ENCODE measurements at places on chromosomes 11 and 22.

GRCh38 chr11:70503468-70504221 is 105.3 kb downstream of the CTTN start:
- no peak overlapping the region for H3K27ac ChIP-seq
- peaks cover 11% of the 10 kb centered on the region for H3K36me3 ChIP-seq
- peak; percentile 10 for DNase-seq
- H3K4me1 ChIP-seq, result peaks cover 7% of the 10 kb centered on the region
- H3K4me3 ChIP-seq, result no peak overlapping the region
- no peaks in the 10 kb centered on the region for H3K27me3 ChIP-seq

DNA sequence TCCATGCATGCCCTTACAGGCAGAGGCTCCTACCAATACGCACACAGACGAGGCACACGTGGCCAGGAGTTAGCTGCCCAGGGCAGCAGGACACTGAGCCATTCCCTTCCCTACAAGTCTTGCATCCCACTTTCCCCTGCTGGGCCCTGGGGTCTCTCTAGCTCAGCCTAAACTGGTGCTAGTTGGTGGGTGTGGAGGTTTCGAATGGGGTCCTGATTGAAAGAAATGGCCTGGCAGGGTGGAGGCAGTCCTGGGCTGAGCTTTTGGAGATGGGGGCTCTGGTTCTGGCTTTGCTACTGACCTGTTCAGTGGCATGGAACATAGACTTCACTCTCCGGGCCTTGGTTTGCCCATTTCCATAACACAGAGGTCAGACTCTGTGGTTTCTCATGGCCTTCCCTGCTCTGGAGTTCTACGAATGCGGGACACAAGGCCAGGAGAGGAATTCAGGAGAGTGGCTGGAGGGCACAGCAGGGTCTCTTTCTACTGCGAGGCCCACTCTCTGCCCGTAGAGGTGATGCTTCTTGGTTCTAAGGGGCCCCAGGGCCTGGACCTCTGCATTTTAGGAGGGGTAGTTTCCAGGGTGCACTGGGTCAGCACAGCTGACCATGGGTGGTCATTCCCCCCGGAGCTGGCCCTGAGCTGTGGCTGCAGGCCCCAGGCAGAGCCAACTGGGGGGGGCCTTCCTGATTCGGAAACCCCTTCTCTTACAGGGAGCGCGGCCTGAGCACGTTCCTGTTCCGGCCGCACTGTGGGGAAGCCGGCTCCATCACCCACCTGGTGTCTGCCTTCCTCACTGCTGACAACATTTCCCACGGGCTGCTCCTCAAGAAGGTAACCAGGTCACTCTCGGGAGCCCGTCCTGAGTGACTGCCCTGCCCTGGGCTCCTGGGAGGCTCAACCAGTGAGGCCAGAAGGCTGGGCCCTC is 40.0 kb downstream of the RNF141 start:
- no peaks in the 10 kb centered on the region for H3K27me3 ChIP-seq
- no peak overlapping the region for H3K27ac ChIP-seq
- H3K4me1 ChIP-seq, result peaks cover 2% of the 10 kb centered on the region
- DNase-seq, result no peak

- H3K36me3 ChIP-seq, result peaks cover 86% of the 10 kb centered on the region
- no peaks in the 10 kb centered on the region for H3K27me3 ChIP-seq
- no peak for DNase-seq
- no peak overlapping the region for H3K27ac ChIP-seq
Measured at GRCh38 chr22:50436841-50437341, 37.9 kb downstream of the SBF1 start.

- no peak for DNase-seq
- H3K36me3 ChIP-seq, result no peaks in the 10 kb centered on the region
- H3K4me3 ChIP-seq, result no peak overlapping the region
- H3K4me1 ChIP-seq, result no peaks in the 10 kb centered on the region
- H3K27me3 ChIP-seq, result no peaks in the 10 kb centered on the region
Measured at GRCh38 chr11:125777309-125777708, 1.3 kb downstream of the PATE2 start.

GRCh38 chr11:34899633-34900016 is 16.6 kb downstream of the APIP start:
- no peaks in the 10 kb centered on the region for H3K4me1 ChIP-seq
- H3K36me3 ChIP-seq, result no peaks in the 10 kb centered on the region
- DNase-seq, result no peak
- H3K27me3 ChIP-seq, result no peaks in the 10 kb centered on the region

DNA sequence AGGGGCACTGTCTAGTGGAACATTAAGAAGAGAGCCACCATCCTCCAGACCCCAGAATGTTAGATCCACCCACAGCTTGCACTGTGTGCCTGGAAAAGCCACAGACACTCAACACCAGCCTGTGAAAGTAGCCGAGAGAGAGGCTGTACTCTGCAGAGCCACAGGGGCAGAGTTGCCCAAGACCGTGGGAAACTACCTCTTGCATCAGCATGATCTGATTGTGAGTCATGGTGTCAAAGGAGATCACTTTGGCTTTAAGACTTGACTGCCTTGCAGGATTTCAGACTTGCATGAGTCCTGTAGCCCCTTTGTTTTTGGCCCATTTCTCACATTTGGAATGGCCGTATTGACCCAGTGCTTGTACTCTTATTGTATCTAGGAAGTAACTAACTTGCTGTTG is 115.9 kb upstream of the CCDC179 start:
- H3K36me3 ChIP-seq, result no peaks in the 10 kb centered on the region
- no peak overlapping the region for H3K4me3 ChIP-seq
- no peak overlapping the region for H3K27ac ChIP-seq
- no peaks in the 10 kb centered on the region for H3K4me1 ChIP-seq
- no peaks in the 10 kb centered on the region for H3K27me3 ChIP-seq

- H3K27me3 ChIP-seq, result no peaks in the 10 kb centered on the region
- no peak overlapping the region for H3K4me3 ChIP-seq
- no peak overlapping the region for H3K27ac ChIP-seq
- no peak for DNase-seq
- H3K36me3 ChIP-seq, result no peaks in the 10 kb centered on the region
Measured at GRCh38 chr11:131138731-131139130, 222.5 kb upstream of the SNX19 start.

DNA sequence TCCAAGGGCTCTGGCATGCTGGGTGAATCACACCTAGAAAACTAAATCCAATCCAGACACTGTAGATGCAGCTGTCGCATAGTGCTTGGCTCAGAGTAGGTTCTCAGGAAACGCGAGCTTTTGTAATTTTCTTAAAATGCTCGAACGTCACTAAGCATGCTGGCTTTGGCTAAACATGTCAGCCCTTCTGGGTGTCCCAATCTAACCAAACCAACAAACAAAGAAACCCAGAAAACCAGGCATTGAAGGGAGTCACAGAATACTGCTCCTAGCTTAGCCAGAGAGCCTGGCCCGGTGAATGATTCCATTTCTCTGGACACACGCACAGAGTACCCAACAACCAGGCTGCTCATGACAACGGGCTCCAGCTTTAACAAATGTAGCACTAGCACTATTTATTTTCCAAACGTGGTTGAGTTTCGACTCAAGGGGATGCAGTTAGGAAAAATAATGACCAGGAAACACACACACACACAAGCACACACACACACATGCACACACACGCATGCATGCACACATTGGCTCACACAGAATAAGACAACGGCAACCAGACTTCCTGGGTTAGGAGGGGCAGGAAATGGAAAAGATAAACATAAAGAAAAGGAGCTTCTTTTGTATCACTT is 492.6 kb downstream of the MIAT start:
- H3K36me3 ChIP-seq, result no peaks in the 10 kb centered on the region
- H3K27ac ChIP-seq, result no peak overlapping the region
- H3K4me3 ChIP-seq, result no peak overlapping the region
- H3K4me1 ChIP-seq, result peaks cover 9% of the 10 kb centered on the region

- H3K36me3 ChIP-seq, result peaks cover 62% of the 10 kb centered on the region
- DNase-seq, result no peak
- no peak overlapping the region for H3K4me3 ChIP-seq
- no peaks in the 10 kb centered on the region for H3K27me3 ChIP-seq
Measured at GRCh38 chr22:41870786-41871185, 37.9 kb downstream of the SREBF2 start.

- H3K27ac ChIP-seq, result no peak overlapping the region
- H3K27me3 ChIP-seq, result no peaks in the 10 kb centered on the region
- H3K4me3 ChIP-seq, result no peak overlapping the region
- no peaks in the 10 kb centered on the region for H3K36me3 ChIP-seq
- no peaks in the 10 kb centered on the region for H3K4me1 ChIP-seq
Measured at GRCh38 chr11:103875855-103876510, 160.5 kb upstream of the DDI1 start.

- DNase-seq, result no peak
- no peaks in the 10 kb centered on the region for H3K4me1 ChIP-seq
- H3K4me3 ChIP-seq, result no peak overlapping the region
- no peak overlapping the region for H3K27ac ChIP-seq
- H3K36me3 ChIP-seq, result peaks cover 22% of the 10 kb centered on the region
Measured at GRCh38 chr11:73916435-73916834, 34.4 kb upstream of the DNAJB13 start.

DNA sequence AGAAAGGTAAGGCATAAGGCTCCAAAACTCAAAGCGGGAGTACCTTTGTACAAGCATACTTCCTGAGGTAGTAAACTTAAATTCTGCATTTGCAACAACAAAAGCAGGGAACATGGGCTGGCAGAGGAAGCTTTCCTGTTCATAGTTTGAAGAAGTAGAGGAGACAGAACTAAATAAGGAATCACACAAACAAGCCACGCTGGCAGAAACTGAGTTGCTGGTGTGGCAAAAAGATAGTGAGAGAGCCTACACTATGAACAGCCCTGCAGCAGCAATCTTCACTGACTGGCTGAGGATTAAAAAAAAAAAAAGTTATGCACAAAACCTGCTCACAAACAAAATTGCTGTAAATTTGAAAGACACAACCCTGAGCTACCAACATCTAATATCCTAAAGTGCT is 46.5 kb downstream of the FCHSD2 start:
- no peak for DNase-seq
- no peaks in the 10 kb centered on the region for H3K36me3 ChIP-seq
- no peak overlapping the region for H3K27ac ChIP-seq
- peaks cover 1% of the 10 kb centered on the region for H3K4me1 ChIP-seq
- no peaks in the 10 kb centered on the region for H3K27me3 ChIP-seq

GRCh38 chr11:116339306-116340098 is 433.3 kb downstream of the BUD13 start:
- no peaks in the 10 kb centered on the region for H3K36me3 ChIP-seq
- no peak overlapping the region for H3K4me3 ChIP-seq
- no peak overlapping the region for H3K27ac ChIP-seq
- no peaks in the 10 kb centered on the region for H3K4me1 ChIP-seq

GRCh38 chr11:67118181-67118766 is 789 bp upstream of the KDM2A start:
- peaks cover 18% of the 10 kb centered on the region for H3K4me1 ChIP-seq
- H3K27ac ChIP-seq, result peak overlapping the region; percentile 82

DNA sequence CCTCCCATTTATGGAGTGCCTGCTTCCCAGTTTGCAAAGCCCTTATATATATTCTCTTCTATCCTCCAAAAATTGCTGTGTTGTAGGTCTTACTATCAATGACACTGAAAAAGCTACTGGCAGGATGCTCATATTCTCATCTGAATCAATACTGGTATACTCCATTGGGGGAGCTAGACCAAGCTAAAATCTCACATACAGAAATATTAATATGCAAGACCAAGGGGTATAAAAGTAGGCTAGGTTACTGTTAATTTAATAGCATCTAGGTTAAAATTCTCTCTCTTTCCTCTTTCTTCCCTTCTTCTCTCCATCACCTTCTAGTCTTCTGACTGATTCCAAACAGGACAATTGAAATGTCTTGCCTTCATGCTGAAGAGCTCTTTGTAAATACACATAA is 17.1 kb upstream of the BDNF start:
- peaks cover 30% of the 10 kb centered on the region for H3K27me3 ChIP-seq
- H3K36me3 ChIP-seq, result no peaks in the 10 kb centered on the region
- DNase-seq, result peak; percentile 58

DNA sequence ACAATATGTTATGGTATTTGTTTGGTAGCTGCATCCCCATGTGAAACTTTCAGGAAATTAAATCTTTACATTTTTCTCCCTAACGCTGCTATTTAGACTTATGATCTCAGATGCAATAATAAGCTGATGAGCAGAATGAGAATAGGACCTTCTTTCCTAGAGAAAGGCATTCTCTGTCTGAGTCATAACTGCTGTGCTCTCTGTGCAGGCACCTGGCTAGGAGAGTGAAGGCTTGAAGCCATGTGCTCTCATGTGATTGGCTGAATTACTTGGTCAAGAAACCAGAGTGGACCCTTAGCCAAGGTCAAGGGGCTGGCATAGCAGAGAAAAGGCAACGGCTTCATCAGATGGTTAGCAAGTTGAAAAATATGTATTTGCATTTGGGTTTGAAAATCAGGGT is 185.0 kb downstream of the ADAMTS15 start:
- no peak overlapping the region for H3K27ac ChIP-seq
- H3K36me3 ChIP-seq, result no peaks in the 10 kb centered on the region
- peaks cover 27% of the 10 kb centered on the region for H3K4me1 ChIP-seq

DNA sequence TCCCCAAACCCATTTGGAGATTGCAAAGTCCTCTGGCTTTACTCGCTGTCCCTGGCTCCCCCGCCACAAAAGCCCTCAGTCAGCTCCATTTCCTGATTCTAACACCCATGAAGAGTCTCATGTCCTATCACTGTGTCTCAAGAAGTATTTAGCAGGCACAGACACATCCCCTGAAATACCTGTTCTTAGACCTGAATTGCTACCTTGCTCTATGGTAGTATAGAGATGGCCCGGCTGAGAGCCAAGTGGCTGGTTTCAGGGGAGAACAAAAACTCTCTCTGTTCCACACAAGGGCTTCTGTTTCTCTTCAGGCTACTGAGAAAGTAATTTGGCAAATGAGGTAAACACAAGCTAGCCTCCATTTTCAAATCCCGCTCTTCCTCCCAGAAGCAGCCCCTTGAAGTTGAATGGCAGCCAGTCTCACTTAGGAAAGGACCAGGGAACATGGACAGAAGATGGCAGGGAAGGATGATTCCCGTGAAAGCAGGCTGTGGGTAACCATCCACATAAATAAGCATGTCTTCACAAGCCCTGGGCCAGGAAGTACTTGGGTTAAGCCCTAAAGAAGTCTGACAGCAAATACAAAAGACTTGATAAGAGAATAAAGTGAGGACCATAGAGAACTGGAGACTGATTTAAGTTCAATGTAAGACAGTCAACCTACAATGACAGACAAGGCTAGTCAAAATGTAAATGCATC is 137.8 kb downstream of the C11orf58 start:
- no peak for DNase-seq
- peaks cover 22% of the 10 kb centered on the region for H3K27me3 ChIP-seq
- H3K4me1 ChIP-seq, result peaks cover 5% of the 10 kb centered on the region
- H3K4me3 ChIP-seq, result no peak overlapping the region
- H3K36me3 ChIP-seq, result no peaks in the 10 kb centered on the region
- no peak overlapping the region for H3K27ac ChIP-seq

DNA sequence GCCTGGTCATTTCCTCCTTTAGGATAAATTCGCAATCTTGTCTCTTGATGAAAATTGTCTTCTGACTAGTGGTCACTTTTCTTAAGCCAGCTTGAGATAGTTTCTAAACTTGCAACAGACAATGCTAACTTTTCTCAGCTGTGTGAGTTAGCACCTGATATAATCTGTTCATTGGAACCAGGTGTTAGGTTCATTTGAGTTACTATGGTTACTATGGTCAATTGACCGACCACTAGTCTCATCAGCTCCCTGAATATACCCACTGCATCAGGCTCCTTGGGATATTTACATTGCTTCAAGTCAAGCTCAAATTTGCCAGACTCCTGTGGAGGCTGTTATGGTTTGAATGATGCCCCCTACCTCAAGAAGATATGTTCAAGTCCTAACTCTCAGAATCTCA is 54.5 kb downstream of the SC5D start:
- no peaks in the 10 kb centered on the region for H3K4me1 ChIP-seq
- H3K27ac ChIP-seq, result no peak overlapping the region

GRCh38 chr11:117830072-117830471 is 5.5 kb upstream of the FXYD2 start:
- H3K36me3 ChIP-seq, result no peaks in the 10 kb centered on the region
- H3K27ac ChIP-seq, result peak overlapping the region; percentile 26
- peaks cover 75% of the 10 kb centered on the region for H3K27me3 ChIP-seq
- DNase-seq, result no peak
- H3K4me1 ChIP-seq, result peaks cover 63% of the 10 kb centered on the region
